Thymus (tissue), 14 donors: ENCODE measurements at places on chromosomes 12 and 14. TPM values are rescaled to one million over a fixed set of nuclear protein-coding genes. Genes with fewer than 3 reads are reported as not detected.
A peak's percentile ranks its signal among the peaks of the same experiment; 100 is the strongest.

- H3K4me1 ChIP-seq = no peaks in the 10 kb centered on the region
- no peaks in the 10 kb centered on the region for H3K27me3 ChIP-seq
- no peak overlapping the region for H3K4me3 ChIP-seq
- H3K36me3 ChIP-seq = no peaks in the 10 kb centered on the region
Observed at GRCh38 chr12:76943008-76943407, 64.2 kb upstream of the CSRP2 start.

- H3K4me1 ChIP-seq = no peaks in the 10 kb centered on the region
- peaks cover 3% of the 10 kb centered on the region for H3K27me3 ChIP-seq
- no peaks in the 10 kb centered on the region for H3K36me3 ChIP-seq
- no peak overlapping the region for H3K27ac ChIP-seq
- DNase-seq = peak; percentile 65
- no peak overlapping the region for H3K4me3 ChIP-seq
Observed at GRCh38 chr12:27821259-27821973, 41.4 kb upstream of the MANSC4 start.

The C1RL gene
- total RNA-seq = 17.4 TPM

DNA sequence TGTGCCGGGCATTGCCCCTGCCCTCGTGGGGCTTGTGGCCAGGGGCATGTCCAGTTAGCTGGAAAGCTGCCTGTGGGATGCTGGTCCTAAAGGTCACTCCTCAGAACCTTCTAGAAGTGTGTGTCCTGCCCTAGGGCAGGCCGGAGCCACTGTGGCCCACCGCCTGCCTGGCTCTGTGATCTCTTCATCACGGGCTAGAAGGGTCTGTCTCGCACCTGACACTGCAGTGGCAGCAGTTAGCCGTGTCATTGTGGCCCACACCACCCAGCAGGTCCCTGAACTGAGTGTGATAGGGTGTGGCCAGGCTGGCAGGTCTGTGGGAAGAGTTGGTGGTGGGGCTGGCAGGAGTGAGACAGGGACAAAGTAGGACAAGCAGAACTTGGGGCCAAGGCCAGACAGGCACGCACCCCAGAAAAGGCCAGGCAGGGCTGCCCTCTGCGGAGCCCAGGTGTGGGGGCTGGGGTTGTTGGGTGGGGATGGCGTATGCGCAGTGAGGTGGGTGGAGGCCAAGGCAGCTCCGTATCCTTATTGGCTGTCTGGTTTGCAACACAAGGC lies 41.2 kb downstream of the ADGRD1 start:
- DNase-seq = no peak
- no peaks in the 10 kb centered on the region for H3K36me3 ChIP-seq
- H3K27ac ChIP-seq = no peak overlapping the region
- H3K27me3 ChIP-seq = no peaks in the 10 kb centered on the region

DNA sequence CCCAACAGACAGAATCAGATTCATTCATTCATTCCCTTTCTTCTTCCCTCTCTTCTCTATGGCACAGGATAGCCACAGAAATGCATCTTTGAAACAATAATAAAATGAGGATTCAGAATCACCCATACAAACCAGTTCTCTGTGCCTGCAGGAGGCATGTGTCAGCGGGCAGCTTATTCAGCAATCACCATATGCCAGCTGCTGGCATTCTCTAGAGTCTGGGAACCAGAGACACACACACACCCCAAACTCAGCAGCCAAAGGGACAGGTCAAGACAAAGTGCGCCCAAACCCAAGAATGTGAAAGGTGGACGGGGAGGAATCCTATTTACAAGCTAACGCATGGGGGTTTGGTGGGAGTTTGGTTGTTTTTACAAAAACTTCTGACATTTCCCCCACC lies 14.1 kb downstream of the ARF3 start:
- no peak for DNase-seq
- no peak overlapping the region for H3K27ac ChIP-seq
- H3K36me3 ChIP-seq = peaks cover 47% of the 10 kb centered on the region
- no peak overlapping the region for H3K4me3 ChIP-seq
- no peaks in the 10 kb centered on the region for H3K27me3 ChIP-seq

- no peaks in the 10 kb centered on the region for H3K36me3 ChIP-seq
- H3K27me3 ChIP-seq = peaks cover 12% of the 10 kb centered on the region
- H3K27ac ChIP-seq = no peak overlapping the region
- H3K4me3 ChIP-seq = no peak overlapping the region
- DNase-seq = no peak
Observed at GRCh38 chr14:94170136-94170535, 4.0 kb upstream of the PPP4R4 start.

DNA sequence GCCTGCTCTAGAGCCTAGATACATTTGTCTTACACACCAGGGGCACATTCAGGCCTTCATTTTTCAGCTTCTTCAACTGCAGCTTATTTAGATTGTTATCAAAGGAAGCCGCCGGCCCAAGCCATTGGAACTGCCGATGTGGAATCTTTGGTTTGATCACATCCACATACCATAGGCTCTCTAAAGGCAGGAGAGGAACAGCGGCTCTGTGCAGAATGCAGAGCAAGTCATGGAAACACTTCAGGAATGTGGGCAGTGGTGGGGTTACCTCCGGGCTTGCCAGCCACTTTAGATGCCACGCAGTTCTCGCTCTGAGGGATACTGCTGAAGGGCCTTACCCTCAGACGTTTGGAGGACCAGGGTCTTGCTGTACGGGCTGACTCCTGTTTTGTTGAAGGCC lies 53.4 kb upstream of the PYGL start:
- no peak overlapping the region for H3K4me3 ChIP-seq
- H3K27ac ChIP-seq = no peak overlapping the region
- no peaks in the 10 kb centered on the region for H3K36me3 ChIP-seq

- no peaks in the 10 kb centered on the region for H3K27me3 ChIP-seq
- no peak overlapping the region for H3K27ac ChIP-seq
- no peak for DNase-seq
- no peak overlapping the region for H3K4me3 ChIP-seq
Observed at GRCh38 chr12:93883436-93884154, 206.4 kb downstream of the CRADD start.

GRCh38 chr12:61367281-61367785 lies 892.9 kb upstream of the USP15 start:
- no peak for DNase-seq
- H3K27me3 ChIP-seq = no peaks in the 10 kb centered on the region
- H3K4me1 ChIP-seq = no peaks in the 10 kb centered on the region
- no peaks in the 10 kb centered on the region for H3K36me3 ChIP-seq

- no peaks in the 10 kb centered on the region for H3K4me1 ChIP-seq
- no peak for DNase-seq
- H3K27ac ChIP-seq = no peak overlapping the region
- H3K36me3 ChIP-seq = no peaks in the 10 kb centered on the region
- no peak overlapping the region for H3K4me3 ChIP-seq
Observed at GRCh38 chr14:86450085-86450484, 920.1 kb downstream of the FLRT2 start.

- peak overlapping the region; percentile 46 for H3K27ac ChIP-seq
- DNase-seq = no peak
- H3K36me3 ChIP-seq = peaks cover 5% of the 10 kb centered on the region
- peak overlapping the region; percentile 97 for H3K4me3 ChIP-seq
- no peaks in the 10 kb centered on the region for H3K27me3 ChIP-seq
Observed at GRCh38 chr12:42327227-42327590, 1.2 kb downstream of the PPHLN1 start.

DNA sequence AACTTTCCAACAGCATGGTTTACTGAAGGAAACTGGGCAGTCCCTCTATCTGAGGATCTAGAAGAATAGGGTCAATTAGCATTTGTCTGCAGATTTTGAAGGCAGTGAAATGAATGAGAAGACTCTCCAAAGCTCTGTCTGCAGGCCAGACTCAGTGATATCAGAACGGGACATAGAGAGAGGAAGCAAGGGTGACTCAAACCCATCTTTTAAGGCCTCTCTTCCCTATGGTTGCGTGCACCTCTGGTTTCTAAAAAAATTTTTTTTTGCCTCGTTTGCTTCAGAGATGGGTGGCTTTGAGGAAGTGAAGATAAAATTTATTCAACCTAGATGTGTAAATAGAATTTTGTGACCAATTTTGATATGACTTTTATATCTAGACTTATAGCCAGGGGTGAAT lies 71.9 kb upstream of the HOXC13 start:
- no peak for DNase-seq
- H3K36me3 ChIP-seq = no peaks in the 10 kb centered on the region
- H3K27ac ChIP-seq = no peak overlapping the region
- H3K27me3 ChIP-seq = peaks cover 2% of the 10 kb centered on the region
- no peak overlapping the region for H3K4me3 ChIP-seq
- H3K4me1 ChIP-seq = no peaks in the 10 kb centered on the region

DNA sequence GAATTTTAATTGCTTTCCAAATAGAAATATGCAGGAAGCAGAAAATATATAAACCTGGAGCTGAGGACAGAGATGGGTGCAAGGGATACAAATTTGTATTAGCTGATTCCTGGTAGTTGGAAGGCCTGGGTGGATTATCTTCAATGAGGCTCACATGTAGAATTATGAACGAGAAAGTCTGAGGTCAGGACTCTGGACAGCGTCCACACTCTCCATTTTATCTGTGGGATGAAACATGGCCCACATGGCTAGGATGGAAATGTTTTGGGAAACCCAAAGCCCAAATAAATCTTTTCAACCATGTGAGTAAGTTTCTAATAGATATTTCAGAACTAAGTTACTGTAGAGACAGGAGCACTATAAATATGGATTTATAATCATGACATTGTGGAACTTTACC lies 256.1 kb downstream of the APAF1 start:
- DNase-seq = no peak
- no peak overlapping the region for H3K4me3 ChIP-seq
- peaks cover 12% of the 10 kb centered on the region for H3K27me3 ChIP-seq

GRCh38 chr14:63406333-63406732 lies 87.6 kb upstream of the GPHB5 start:
- H3K27ac ChIP-seq = no peak overlapping the region
- H3K4me1 ChIP-seq = no peaks in the 10 kb centered on the region
- H3K36me3 ChIP-seq = no peaks in the 10 kb centered on the region
- no peak overlapping the region for H3K4me3 ChIP-seq
- DNase-seq = no peak

GRCh38 chr12:73362666-73363065 lies 1090.5 kb downstream of the TRHDE start:
- no peak overlapping the region for H3K4me3 ChIP-seq
- no peaks in the 10 kb centered on the region for H3K36me3 ChIP-seq
- H3K4me1 ChIP-seq = no peaks in the 10 kb centered on the region
- no peak for DNase-seq

The PIWIL1 gene
- 0.28 TPM for total RNA-seq

GRCh38 chr12:74722709-74723108 lies 185.1 kb downstream of the ATXN7L3B start:
- no peaks in the 10 kb centered on the region for H3K36me3 ChIP-seq
- H3K27me3 ChIP-seq = no peaks in the 10 kb centered on the region
- DNase-seq = no peak
- H3K27ac ChIP-seq = no peak overlapping the region
- H3K4me3 ChIP-seq = no peak overlapping the region

The BMP4 gene
- 0.99 TPM for total RNA-seq

DNA sequence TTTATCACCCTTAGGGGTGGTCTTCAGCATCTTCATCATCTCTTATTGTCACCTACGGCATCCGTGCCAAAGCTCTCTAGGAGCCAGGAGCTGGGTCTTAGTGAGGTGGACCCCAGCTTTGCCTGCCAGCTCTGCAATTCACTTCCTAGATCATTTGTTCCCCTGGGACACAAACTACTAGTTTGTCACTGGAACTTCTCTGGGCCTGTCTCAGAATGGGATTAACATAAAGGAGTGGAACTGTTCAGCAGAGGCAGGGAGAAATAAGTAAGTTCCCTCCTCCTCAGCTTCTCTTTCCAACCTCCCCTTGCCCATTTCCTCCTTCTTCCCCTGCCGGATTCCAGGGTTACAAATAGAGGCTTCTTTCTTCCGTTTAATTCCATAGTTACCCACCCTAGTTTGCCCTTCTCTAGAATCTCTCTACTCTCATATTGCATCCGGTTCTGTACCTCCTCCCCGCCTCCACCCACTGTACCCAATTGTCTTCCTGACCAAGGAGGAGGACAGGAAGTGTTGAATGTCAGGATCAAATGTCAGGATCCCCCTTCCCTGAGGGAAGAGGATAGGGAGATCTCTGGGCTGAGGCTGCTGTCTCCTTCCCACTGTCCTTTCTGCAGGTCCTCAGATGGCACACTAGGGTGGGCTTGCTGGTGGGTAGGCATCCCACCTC lies 25.0 kb downstream of the LARP4 start:
- no peak overlapping the region for H3K27ac ChIP-seq
- H3K27me3 ChIP-seq = no peaks in the 10 kb centered on the region
- H3K4me1 ChIP-seq = no peaks in the 10 kb centered on the region
- H3K4me3 ChIP-seq = no peak overlapping the region

GRCh38 chr12:75606151-75606550 lies 94.7 kb upstream of the KRR1 start:
- H3K27ac ChIP-seq = no peak overlapping the region
- no peaks in the 10 kb centered on the region for H3K36me3 ChIP-seq
- H3K4me1 ChIP-seq = no peaks in the 10 kb centered on the region

DNA sequence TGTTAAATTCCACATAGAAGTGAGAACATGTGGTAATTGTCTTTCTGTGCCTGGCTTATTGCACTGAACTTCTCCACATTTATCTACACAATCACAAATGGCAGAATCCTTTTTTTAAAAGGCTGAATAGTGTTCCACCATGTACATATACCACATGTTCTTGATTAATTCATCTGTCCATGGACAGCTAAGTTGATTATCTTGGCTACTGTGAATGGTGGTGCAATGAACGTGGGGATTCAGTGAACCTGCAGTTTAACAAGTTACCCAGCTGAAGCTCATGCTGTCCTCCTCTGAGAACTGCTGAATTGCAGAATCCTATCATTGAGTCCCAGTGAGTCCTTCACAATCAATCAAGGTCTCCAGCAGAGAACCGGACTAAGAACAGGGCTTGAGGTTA lies 74.9 kb downstream of the TBK1 start:
- no peak overlapping the region for H3K4me3 ChIP-seq
- H3K36me3 ChIP-seq = no peaks in the 10 kb centered on the region
- no peaks in the 10 kb centered on the region for H3K4me1 ChIP-seq
- no peaks in the 10 kb centered on the region for H3K27me3 ChIP-seq
- H3K27ac ChIP-seq = no peak overlapping the region
- no peak for DNase-seq

- no peaks in the 10 kb centered on the region for H3K36me3 ChIP-seq
- H3K27me3 ChIP-seq = no peaks in the 10 kb centered on the region
- H3K4me1 ChIP-seq = no peaks in the 10 kb centered on the region
- DNase-seq = no peak
- H3K27ac ChIP-seq = no peak overlapping the region
- H3K4me3 ChIP-seq = no peak overlapping the region
Observed at GRCh38 chr14:72154645-72155378, 222.6 kb downstream of the RGS6 start.

DNA sequence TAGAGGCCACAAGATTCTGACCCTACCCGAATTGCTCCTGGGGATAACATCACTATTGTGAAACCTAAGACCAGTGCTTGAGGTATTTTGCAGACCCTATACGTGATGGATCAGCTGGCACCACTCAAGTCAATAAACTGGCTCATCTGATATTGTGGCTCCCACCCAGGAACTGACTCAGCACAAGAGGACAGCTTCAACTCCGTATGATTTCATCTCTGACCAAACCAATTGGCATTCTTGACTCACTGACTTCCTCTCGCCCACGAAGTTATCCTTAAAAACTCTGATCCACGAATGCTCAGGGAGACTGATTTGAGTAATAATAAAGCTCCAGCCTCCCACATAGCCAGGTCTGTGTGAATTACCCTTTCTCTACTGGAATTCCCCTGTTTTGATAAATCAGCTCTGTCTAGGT lies 1036.1 kb upstream of the TMEM132C start:
- no peaks in the 10 kb centered on the region for H3K27me3 ChIP-seq
- H3K4me3 ChIP-seq = no peak overlapping the region
- H3K27ac ChIP-seq = no peak overlapping the region
- DNase-seq = no peak

- H3K36me3 ChIP-seq = no peaks in the 10 kb centered on the region
- no peak overlapping the region for H3K4me3 ChIP-seq
- DNase-seq = no peak
Observed at GRCh38 chr14:72800848-72801370, 93.0 kb downstream of the DPF3 start.

The KIF26A gene
- 1.7 TPM for total RNA-seq
